GM23248 (cell line): ENCODE measurements at places on chromosomes 1 and 21.
A peak's percentile ranks its signal among the peaks of the same experiment; 100 is the strongest.

DNA sequence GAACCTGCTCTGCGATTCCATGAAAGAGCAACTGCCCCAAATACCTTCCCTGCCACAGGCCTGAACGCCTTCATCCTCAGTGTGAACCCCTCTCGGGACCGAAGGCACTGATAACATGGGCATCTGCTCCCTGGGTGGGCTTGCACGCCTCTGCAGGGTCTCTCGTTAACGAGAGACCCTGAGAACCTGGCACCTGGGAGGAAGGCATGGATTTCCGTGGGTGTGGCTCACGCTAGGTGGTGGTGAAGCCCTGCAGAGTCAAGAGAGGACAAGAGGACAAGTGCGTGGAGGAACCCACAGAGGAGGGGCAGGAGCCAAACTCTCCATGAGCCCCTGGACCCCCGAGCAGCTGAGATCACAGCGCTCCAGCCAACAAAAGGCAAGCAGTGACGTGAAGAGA lies 26.8 kb upstream of the COL6A2 start:
- no peak for DNase-seq

DNA sequence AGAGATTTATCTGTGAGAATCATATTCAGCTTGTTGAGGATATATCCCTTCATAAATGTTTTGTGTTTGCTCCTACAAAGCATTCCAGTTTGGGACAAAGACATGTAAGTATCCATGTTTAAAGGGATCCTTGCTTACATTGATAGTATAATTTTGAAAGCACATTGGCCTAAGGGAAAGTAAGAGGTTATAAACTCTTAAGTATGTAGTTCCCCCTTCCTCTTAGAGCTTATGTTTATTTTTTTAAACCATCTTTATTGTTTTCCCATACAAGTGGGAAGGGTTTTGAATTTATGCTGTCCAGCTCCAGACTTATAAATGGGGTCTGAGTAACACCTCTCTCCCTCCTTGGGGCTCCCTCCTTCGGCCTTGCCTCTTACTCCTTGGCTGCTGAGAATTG lies 481.5 kb downstream of the LMO4 start:
- no peak for DNase-seq

DNA sequence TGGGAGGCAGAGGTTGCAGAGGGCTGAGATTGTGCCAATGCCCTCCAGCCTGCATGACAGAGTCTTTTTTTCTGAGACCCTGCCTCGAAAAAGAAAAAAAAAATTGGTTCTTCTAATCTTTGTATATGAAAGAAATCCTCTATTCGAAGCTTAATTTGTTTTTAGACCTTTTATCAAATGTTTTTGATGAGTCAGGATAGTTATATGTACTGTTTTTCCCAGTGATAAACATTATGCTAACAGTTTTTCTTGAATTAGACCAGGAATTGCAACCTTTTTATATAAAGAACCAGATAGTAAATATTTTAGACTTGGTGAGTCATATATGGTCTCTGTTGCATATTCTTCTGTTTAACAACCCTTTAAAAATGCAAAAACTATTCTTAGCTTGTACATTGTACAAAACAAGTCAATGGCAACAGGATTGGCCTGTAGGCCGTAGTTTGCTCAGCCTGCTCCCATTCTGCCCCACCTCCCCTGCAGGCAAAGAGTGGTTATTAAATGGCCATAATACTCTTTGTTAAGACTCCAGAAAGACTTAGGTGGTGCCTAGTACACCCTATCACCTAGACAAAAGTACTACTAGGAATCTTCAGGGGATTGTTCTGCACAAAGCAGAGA lies 45.2 kb downstream of the LYST start:
- DNase-seq = peak; percentile 77

DNA sequence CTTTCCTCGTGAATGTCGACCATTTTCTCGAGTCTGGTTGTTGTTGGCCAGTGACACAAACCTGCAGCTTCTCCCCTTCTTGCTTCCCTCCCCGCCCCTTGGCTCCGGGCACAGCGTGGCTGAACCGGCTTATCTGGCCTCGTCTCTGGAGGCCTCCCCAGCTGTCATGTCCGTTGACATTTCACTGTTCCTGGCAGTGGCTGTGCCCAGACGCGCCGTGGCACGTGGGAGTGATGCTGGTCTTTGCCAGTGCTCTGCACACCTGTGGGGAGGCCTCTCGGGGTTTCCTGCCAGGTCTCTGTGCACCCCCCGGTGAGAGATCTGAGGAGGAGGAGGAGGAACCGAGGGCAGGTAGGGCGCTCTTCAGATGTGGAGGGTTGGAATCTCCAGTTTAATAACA lies 23.7 kb downstream of the SKI start:
- no peak for DNase-seq

DNA sequence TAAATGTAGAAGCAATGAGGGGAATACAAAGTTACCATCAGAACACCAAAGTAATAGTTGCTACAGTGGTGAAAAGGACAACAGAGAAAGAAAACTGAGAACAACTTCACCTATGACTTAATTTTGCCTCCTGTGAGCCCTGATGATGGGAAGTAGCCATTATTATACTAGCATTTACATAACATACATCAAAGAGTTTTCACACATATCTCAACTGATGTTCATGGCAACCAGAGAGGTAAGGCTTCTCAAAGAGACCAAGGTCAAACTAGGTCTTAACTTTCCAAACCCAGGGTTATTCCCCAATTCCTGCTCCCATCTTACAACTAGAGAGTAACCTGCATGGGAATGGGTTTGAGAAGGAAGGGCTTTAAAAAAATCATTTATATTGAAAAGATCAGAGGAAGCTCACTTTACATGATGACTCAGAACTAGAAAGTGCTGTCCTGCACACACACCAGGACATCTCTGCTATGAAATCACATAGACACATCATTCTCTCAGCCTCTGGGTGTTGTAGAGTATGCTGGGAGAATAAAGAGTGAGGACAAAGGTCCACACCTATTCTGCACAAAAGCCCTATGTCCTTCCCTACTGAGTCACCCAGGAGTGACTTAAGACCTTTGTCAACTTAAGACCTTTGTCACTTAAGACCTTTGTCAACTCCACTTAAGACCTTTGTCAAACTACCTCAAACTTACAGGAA lies 179.7 kb downstream of the TNFSF18 start:
- DNase-seq = peak; percentile 48

DNA sequence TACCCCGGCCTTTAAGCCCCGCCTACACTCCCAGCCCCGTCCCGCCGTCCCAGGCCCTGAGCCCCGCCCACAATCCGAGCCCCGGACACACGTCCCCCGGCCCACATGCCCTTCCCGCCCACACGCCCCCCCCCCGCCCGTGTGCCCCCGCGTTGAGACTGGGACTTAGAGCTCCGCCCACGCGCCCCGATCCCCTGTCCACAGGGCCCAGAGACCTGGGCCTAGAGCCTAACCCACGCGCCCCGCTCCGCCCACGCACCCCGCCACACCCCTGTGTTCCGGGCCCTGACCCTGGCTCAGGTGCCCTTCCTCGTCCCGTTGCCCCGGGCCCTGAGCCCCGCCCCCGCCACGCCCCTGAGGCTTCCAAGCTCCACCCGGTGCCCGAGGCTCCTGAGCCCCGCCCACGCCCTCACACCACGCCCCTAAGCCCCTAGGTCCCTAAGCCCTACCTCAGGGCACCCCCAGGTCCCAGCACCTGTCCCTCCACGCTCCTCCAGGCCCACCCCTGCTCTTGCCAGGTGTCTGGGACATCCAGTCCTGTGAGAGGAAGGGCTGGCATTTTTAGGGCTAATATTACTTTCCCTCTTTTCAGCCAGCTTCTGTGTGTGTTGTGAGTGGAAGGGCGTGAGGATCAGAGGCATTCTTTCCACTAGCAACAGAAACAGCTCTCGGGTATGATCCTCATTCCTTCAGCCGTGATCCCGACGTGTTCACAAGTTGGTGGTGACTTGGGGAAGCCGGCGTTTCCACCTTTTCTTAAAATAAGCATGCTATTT lies 552 bp upstream of the GPR157 start:
- peak; percentile 80 for DNase-seq

- peak; percentile 54 for DNase-seq
Measured at GRCh38 chr1:209190591-209191261, 392.8 kb upstream of the CAMK1G start.

DNA sequence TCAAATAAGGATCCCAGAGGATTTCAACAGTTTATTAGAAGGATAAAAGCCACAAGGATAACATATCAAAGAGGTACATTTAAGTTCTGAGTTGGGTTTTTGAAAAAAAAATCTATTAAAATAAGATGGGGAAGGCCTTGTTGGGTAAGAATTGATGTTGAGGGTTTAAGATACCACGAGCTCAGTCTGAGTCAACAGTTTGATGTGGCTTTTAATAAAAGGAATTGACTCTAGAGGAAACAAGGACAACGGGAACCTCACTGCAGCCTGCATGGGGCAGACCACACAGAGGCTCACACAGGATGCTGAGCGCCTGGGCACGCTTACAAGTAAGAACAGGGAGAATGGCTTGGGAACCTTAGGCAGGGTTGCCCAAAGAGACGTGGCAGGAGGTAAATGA lies 107.5 kb downstream of the TIAM1 start:
- peak; percentile 6 for DNase-seq

DNA sequence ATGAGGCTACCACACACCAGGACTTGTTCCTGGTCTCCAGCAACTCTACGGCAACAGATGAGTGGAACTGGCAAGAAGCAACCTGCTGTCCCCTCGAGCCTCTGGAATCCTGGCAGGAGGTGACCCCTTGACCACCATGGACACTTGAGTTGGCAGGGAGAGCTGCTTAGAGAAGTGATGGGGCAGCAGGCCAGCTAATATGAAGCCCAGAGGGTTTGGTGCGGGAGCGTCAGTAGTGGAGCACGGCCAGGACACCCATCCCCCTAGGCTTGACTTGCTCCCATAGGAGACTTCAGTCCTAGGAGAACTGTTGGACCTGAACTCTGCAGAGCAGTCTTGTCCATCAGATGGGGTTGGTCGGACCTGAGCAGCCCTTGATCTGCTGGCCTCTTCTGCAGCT lies 56.5 kb downstream of the CTH start:
- DNase-seq = no peak

GRCh38 chr1:107620753-107621152 lies 344.2 kb downstream of the VAV3 start:
- DNase-seq = no peak

DNA sequence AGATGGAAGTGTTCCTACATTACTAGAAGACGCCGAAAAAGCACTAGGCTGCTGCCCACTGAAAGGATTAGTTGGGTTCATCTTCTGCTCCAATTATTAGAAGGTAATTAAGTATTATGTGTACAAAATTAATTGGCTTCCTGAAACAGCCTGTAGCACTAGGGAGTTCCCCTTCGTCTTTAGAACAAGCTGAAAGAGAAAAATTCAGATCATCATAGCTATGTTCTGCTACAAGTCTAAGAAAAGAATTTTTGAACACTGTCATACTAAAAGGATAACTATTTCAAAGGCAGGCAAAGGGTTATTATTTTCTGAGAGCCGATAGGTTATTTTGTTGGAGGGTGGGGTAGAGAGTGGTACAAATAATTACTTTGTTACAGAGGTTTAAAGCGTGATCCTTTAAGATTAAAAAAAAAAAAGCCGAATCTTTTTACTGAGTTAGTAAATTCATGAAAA lies at the start of gene MCM3AP:
MCM3AP (minus strand) TSS at position 406 of the 456 bp plus-strand sequence; CDS start at position 81, 325 bp downstream.
- no peak for DNase-seq

DNA sequence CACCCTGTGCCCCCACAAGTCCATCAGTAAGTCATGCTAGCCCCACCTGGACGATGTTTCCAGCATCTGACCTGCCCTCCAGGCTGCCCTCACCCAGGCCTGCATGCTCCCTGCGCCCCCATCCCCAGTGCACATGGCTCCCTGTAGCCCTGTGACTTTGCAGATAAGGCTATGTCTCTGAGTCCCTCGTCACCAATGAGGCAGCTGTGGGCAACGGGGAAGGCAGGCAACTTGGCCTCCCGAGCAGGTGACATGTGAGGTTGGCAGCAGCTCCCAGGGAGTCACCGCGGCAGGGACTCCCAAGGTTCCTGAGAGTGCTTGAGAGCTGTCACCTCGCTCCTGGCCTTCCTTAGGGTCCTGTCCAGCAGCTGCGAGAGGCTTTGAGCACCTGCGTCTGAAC lies 32.4 kb upstream of the AGPAT3 start:
- no peak for DNase-seq

GRCh38 chr1:10973552-10973951 lies 38.9 kb upstream of the TARDBP start:
- peak; percentile 74 for DNase-seq

- DNase-seq = no peak
Measured at GRCh38 chr1:64182207-64182606, 21.2 kb upstream of the UBE2U start.

- no peak for DNase-seq
Measured at GRCh38 chr1:160618763-160619274, 28.0 kb downstream of the SLAMF1 start.

GRCh38 chr21:45607909-45608295 lies 35.6 kb upstream of the PCBP3 start:
- no peak for DNase-seq
